T-helper 17 cell (primary cell): ENCODE measurements at places on chromosomes 4 and X.

GRCh38 chr4:159010563-159011260 lies 92.2 kb upstream of the RAPGEF2 start:
- no peak for DNase-seq

DNA sequence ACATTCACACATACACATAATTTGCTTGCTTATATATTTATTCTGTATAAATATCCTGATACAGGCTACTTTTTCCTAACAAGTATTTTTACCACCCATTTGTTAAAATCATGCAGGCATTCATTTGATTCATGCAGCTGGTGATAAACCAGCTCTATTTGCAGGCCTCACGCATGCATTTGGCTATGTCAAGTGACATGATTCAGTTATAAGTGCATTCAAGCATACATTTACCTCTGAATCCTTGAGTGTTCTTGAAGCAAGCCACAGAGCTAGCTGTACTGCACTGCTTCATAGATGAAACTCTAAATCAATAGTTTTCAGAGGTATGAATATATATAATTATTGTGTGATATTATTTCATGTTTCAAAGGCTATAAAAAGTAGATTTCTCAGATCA lies 544.0 kb upstream of the AGA start:
- DNase-seq, result no peak

DNA sequence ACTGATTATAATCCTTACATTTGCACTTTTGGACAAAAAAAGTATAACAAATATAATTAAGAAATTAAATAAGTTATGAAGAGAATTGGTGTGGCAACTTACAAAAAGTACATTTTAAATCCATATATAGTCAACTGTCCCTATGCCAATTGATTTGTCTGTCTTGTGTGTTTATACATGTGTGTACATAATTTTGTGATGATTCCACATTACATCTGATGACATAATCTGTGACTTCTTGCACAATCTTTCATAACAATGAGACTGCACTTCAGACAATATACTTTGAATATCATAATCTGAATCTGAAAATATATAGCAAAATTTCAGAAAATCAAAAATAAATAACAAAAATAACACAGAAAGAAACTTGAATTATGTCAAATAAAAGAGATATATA lies 953.4 kb downstream of the FAT4 start:
- DNase-seq, result no peak

GRCh38 chr4:188552741-188553275 lies 413.6 kb downstream of the TRIML1 start:
- DNase-seq, result no peak

DNA sequence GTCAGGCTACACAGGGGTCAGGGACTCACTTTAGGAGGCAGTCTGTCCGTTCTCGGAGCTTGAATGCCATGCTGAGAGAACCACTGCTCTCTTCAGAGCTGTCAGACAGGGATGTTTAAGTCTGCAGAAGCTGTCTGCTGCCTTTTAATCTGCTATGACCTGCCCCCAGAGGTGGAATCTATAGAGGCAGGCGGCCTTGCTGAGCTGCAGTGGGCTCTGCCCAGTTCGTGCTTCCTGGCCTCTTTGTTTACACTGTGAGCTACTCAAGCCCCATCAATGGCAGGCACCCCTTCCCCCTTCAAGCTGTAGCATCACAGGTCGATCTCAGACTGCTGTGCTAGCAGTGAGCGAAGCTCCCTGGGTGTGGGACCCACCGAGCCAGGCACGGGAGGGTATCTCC lies 31.5 kb upstream of the UNC5C start:
- DNase-seq, result no peak

DNA sequence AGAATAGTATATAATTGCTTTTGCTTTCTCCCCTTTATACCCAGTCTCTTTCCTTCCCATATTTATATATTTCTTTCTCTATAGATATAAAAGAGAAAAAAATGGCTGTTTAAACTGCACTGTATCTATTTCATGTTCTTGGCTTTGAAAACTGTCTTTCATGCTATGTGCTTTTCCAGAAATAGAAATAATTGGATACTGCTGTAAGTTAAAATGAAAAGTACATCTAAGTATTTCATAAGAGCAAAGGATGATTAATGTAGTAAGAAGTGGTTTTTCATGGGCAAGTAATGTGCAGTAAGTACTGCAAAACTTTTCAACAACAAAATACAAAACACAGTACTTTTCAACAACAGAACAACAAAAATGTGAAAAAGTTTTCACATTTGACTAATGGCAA lies 237.9 kb downstream of the SNCA start:
- DNase-seq, result no peak

- DNase-seq, result no peak
Observed at GRCh38 chrX:78624426-78624825, 34.7 kb downstream of the RTL3 start.

GRCh38 chr4:163911891-163912290 lies 417.4 kb downstream of the TMA16 start:
- no peak for DNase-seq

GRCh38 chrX:17154001-17154400 lies 207.5 kb downstream of the REPS2 start:
- DNase-seq, result no peak

- no peak for DNase-seq
Observed at GRCh38 chrX:133468051-133468450, 52.8 kb upstream of the GPC4 start.

- DNase-seq, result no peak
Observed at GRCh38 chr4:11487868-11488544, 59.3 kb upstream of the HS3ST1 start.

GRCh38 chr4:988726-989721 lies 2.2 kb downstream of the IDUA start:
- no peak for DNase-seq

DNA sequence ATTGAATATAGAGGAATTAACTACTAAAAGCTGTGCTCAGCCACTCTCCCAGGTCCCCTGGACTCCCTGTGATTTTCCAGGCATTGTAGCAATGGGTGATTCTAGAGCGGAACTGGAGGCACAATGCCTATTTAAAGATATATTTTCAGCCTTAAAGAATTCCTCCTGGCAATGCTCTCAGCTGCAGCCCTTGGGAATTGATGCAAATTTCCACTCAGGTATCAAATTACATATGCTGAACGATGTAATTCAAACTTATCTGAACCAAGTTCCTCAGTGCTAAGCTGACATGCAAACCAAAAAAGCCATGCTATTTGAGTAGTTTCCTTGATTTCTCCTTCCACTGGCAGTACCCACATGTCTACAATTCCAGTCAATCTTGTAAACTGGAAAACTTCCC lies 86.3 kb upstream of the GABRA3 start:
- DNase-seq, result no peak

- no peak for DNase-seq
Observed at GRCh38 chrX:149830192-149830873, 48.6 kb downstream of the MAGEA9 start.

- DNase-seq, result no peak
Observed at GRCh38 chr4:20046931-20047677, 204.6 kb upstream of the SLIT2 start.

DNA sequence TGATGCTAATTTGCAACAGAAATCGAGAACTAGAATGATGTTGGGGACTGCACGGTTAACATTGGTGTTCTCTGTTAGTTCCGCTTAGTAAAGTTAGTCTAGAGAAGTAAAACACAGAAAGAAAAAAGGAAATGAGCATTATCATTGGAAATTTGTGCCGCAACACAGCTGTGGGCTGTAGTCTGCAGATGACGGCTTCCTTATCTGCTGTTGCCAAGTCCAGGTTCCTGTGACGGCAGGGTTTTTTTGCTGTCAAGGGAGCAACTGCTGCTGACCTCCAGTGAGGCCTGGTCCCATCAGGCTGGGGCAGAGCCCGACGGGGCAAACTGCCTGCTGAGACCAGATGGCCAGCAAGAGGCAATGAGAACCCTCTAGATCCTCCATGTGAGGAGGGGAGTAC lies 38.9 kb upstream of the PHEX start:
- no peak for DNase-seq

- no peak for DNase-seq
Observed at GRCh38 chr4:156101571-156101970, 147.9 kb upstream of the CTSO start.

DNA sequence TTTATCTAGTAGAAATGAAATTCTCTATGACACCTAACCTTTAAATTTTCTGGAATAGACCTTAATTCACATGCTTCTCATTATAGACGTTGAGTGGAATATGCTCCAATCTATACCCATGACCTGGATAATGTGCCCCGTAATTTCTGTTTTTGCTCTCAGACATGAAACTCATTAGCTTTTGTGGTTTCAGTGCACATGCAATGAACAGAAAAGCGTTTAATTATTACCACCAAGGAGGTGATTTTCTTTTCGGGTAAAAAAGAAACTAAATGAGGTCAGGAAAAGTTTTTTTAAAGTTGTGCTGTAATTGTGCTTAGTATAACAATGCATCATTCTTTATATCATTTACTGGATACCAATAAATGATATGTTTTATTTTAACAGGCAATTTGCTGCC lies 1703.9 kb upstream of the TENM3 start:
- DNase-seq, result no peak

- no peak for DNase-seq
Observed at GRCh38 chr4:2820216-2820982, 23.2 kb upstream of the ADD1 start.

DNA sequence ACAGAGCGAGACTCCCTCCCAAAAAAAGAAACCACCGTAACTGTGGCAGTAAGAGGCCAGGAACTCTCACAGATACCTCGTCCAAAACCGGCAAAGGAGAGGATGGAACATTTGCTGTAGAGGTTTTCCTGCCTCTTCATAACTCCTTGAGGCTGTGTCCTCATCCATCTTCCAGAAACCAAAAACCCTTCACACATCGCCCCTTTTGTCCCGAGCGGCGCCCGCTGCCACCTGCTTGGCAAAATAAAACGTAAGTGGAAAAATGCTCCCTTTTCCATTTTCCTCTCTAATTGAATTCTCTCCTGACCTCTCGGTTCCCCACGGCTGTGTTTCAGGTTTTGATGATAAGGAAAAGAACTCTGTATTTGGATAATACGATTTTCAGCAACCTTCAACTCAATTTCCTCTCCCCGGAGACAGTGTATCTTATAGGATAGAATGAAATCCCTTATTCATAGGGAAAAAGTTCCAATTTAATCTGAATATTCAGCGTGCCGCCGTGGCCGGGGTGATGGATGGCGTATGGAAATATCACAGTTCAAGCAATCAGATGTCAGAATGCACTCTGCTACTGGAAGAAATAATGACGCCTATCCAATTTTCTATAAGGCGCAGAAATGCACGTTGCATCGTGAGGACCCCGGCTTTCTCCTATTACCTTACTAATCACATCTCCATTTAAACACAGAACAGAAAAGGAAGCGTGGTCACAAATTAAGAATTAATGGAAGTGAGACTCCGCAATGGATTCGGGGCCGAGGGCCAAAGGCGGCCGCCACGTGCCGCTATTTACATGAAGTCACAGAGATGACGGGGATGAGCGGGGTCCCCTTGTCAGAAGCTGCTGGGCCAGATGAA lies 5.2 kb upstream of the PPP2R3B start:
- DNase-seq, result no peak

DNA sequence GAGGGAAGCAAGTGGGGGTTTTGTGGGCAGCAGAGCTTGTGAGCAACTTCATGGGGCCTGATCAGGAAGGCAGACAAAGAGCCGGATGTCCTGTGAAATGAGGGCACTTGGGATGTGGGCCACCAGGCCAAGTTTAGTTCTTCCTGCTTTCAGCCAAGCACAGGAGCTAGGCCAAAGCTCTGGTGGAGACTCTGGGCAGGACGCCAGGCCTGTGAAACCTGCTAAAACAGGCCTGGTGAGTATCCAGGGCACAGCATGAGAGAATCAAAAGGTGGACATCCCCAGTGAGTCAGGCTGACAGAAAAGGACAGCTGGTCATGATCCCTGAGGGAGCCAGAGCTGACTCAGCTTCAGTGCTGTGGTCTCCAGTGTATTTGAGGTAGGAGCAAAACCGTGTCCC lies 95.7 kb downstream of the NPNT start:
- no peak for DNase-seq

DNA sequence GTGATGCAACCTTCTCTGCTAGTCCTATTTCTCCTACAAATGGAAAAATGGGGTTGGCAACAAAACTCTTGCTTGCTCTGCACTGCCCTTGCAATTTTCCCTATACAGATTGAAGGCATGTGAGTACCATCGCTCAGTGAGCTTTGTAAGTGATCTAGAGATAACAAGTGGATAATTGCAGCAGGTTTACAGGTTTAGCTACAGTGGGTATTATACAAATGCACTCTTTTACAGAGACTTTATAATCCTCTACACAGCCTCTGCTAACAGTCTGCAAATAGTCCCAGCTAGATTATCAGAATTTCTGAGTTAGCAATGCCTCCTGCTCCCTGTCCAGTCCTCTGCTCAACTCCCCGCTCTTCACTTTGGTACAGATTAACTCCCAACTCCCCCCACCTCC lies 11.1 kb downstream of the LEF1 start:
- DNase-seq, result no peak

DNA sequence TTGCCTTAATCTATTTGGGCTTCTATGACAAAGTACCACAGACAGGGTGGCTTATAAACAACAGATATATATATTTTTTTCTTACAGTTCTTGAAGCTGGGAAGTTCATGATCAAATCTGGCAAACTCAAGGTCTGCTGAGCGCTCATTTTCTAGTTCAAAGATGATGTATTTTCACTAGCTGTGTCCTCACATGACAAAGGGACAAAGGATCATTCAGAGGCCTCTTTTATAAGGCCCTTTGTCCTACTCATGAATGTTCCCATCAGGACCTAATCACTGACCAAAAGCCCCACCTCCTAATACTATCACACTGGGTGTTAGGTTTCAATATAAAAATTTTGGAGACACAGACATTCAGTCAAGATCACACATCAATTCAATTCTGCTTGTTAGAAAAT lies 2025.2 kb downstream of the PCDH7 start:
- no peak for DNase-seq

GRCh38 chrX:12955882-12956703 lies 18.8 kb upstream of the TMSB4X start:
- peak; percentile 59 for DNase-seq

GRCh38 chr4:25033526-25033925 lies 2.8 kb upstream of the LGI2 start:
- DNase-seq, result no peak

- no peak for DNase-seq
Observed at GRCh38 chrX:45445745-45446412, 245.2 kb upstream of the DIPK2B start.

GRCh38 chrX:10404436-10404835 lies 215.9 kb downstream of the MID1 start:
- no peak for DNase-seq

GRCh38 chrX:70479247-70479921 lies 34.7 kb downstream of the DLG3 start:
- DNase-seq, result no peak

GRCh38 chr4:73230865-73231517 lies 27.6 kb downstream of the ANKRD17 start:
- DNase-seq, result no peak

GRCh38 chrX:45806410-45807121 lies 605.9 kb upstream of the DIPK2B start:
- no peak for DNase-seq
